ENCODE measurements at places on chromosomes 3 and 15. TPM values are rescaled to one million over a fixed set of nuclear protein-coding genes. Genes with fewer than 3 reads are reported as not detected.

Gene EOMES
- total RNA-seq, result not detected

Gene IL20RB
- total RNA-seq, result 0.44 TPM

Gene NMNAT3
- 1.2 TPM for total RNA-seq

Gene PPARG
- total RNA-seq, result 60.0 TPM

Gene ZKSCAN7
- 4.4 TPM for total RNA-seq

Gene RLBP1
- total RNA-seq, result not detected

Gene PXYLP1
- 7.2 TPM for total RNA-seq

Gene XYLB
- 3.8 TPM for total RNA-seq

Gene LRRIQ4
- total RNA-seq, result not detected

Gene IQCF5
- not detected for total RNA-seq

Gene YEATS2
- total RNA-seq, result 22.2 TPM

Gene NAA50
- 54.5 TPM for total RNA-seq

Gene TFRC
- 94.4 TPM for total RNA-seq

Gene ATP10A
- total RNA-seq, result 1.1 TPM

Gene SOX14
- not detected for total RNA-seq

Gene GRIP2
- total RNA-seq, result not detected

Gene SPESP1
- 8.1 TPM for total RNA-seq

Gene POLG
- total RNA-seq, result 40.3 TPM

Gene COLQ
- total RNA-seq, result 1.6 TPM

Gene C3orf20
- total RNA-seq, result not detected

Gene TP63
- total RNA-seq, result 0.37 TPM

Gene ANKRD34C
- total RNA-seq, result not detected

Gene CTXND1
- not detected for total RNA-seq

Gene RPL14
- 727 TPM for total RNA-seq

Gene RETNLB
- not detected for total RNA-seq

Gene CACNA1D
- 0.98 TPM for total RNA-seq

All from cardiac ventricle fibroblast (primary cell).